Stimulated activated CD4-positive, alpha-beta T cell treated with anti-CD3 and anti-CD28 coated beads, Interleukin-4, amount 100 ng/mL, for 4 hours (primary cell): ENCODE measurements at places on chromosomes 2 and 18.

GRCh38 chr2:164937864-164938401, 17.4 kb downstream of the SLC38A11 start:
- no peak for DNase-seq

GRCh38 chr2:150832686-150833085, 345.2 kb upstream of the RND3 start:
- DNase-seq = no peak

GRCh38 chr2:218166791-218167190, at the start of gene CXCR1:
Gene CXCR1, minus strand, starts transcription at chr2:218166962. Its CDS starts 1,751 bp downstream, at chr2:218165211.
- DNase-seq = peak; percentile 38

DNA sequence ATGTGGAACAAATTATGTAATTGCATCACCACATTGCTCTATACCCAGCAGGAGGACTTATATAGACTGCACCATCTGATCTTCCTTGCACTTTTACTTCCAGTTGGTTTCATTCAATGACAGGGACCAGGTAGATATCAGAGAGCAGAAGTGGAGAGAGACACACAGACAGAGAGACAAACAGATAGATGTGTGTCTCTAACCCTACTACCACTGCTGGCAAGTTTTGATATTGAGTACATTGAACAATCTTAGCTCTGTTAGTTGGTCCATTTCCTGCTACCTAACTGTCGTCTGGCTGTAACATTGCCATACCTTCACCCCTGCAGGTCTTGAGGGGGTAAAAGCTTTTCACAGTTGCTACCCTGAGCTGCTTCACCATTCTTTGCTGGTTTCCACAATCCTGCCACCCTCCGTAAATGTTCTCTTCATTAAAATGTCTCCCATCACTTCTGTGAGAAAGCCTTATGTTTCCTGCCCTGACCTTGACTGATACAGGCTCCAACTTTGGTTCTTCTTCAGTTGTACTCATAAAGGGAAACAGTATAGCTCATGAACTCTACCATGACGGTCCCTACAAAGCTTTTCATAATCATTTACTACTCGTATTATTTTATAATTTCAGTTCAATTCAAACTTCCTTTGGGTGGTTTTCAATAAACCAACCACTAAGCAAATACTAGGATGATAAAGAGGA, 62.3 kb upstream of the ITGA4 start:
- no peak for DNase-seq

DNA sequence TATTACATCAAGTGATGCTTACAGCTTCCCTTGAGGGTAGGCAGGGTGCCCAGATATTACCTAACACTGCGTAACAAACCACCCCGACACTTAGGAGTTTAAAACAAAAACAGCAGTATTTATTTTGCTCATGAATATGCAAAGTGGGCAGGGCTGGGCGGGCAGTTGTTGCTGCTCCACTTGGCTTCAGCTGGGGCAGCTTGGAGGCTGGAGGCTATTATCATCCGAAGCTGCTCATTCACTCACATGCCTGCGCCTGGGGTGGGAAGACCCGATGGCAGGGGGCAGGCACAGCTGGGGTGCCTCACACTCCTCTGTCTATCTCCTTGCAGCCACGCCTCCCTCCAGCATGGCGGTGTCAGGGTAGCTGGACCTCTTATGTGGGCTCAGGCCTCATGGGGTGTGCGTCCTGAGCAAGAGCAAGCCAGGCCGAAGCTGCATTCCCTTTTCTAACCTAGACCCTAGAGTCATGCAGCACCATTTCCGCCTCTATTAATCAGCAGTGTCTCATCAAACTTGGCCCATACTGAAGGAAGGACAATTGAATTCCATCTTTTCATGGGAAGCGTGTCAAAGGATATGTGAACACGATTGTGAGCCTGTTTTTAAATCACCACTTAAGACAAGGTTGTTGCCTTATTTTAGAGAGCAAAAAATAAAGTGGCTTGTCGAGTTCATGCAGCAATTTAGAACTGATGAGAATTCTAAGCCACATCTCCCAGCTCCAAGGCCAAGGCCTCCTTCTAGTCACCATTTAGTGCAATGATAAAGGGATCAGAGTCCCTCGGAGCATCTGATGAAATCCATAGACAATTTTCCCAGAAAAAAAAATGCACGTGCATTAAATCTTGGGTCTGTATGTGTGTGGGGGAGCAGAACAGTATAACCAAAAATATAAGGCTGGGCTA, 54.9 kb downstream of the SDC1 start:
- DNase-seq = no peak

DNA sequence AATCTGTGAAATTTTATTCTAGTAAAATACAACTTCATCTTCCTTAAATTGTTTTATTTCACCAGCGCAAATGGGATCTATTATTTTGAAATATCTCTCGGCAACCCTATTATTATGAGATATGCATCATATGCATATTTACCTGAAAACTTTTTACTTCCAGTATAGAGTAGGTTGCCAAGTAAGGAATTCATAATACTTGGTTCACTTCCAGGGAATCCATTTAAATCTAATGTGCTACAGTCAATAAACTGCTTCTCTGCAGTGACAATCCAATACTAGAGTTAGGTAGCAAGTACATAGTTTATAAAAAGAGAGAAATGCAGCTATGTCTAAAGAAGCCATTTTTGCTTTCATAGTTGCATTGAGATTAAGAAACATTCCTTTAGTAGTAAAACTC, 88.8 kb upstream of the FAM117B start:
- no peak for DNase-seq

DNA sequence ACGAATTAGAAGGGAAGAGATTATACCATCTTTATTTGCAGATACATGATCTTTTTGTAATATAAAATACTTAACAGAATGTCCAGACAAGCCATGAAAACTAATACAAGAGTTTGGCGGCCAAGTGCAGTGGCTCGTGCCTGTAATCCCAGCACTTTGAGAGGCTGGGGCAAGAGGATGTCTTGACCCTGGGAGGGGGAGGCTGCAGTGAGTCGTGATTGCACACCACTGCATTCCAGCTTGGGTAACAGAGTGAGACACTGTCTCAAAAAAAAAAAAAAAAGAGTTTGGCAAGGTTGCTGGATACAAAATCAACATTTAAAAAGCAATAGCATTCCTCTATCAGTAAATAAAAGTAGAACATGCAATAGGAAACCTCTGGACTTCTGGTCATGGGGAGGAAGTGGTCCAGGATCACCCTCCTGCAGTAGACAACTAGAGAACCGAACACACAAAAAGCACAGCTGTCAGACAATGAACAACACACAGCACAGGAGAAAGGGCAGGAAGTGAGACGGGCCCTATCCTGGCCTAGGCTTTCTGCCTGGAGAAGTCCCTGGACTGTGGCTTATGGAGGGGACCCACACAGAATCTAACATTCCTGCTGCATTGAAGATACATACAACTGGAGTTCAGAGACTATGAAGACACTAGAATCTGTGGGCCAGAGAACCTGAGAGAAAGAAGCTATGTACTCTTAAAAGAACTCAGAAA, 118.9 kb upstream of the ARL4C start:
- no peak for DNase-seq

DNA sequence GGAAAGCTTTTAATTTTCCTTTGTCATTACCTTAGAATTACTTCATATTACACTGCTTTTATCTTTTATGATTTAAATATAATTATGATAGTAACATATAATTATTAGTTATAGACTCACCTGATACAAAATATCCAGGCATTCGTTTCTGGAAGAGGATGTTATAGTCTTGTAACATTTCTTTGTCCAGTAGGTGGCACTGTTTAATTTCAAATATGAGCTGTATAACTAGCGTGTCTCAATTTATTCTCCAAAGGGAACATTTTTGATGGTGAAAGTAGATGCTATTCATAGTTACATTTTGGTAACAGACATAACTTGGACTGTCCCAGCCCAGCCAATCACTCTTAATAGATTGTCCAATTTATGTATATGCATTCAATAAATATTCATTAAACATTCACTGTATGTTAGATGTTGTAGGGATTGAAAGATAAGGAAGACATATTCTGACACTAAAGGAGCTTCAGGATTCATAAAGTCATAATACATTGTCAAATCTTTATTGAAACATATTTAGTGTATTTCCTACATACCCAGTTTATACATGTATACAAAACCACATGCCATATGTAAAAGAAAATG, 19.2 kb downstream of the DAW1 start:
- no peak for DNase-seq

GRCh38 chr2:38146275-38146906, 70.4 kb upstream of the CYP1B1 start:
- DNase-seq = no peak

DNA sequence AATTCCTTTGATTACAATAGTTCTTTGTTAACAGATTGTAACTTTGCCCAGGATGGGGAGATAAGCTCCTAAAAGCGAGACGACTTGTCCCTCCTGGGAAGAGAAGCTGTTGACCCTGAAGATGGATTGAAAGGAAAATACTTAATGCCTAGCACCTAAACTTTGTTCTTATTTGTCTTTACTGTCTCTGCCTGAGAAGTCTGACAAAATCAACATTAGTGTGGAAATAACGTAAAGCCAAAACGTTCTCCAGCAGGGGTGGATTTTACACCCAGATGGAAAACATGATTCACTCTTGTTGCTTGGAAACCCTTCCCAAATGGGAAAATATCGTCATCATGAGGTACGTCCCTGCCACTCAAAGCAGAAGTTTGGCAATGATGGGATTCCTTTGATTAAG, 450.1 kb downstream of the SLC4A3 start:
- no peak for DNase-seq

GRCh38 chr18:58639751-58640427, 11.0 kb upstream of the ALPK2 start:
- DNase-seq = no peak
